ENCODE measurements at places on chromosomes 12 and 14.

- no peak for DNase-seq
These were observed 382.1 kb downstream of the TMEM121 start for GRCh38 chr14:105908481-105908911.

GRCh38 chr14:104436047-104436591, 143.4 kb upstream of the C14orf180 start:
- DNase-seq, result no peak

- no peak for DNase-seq
These were observed 12.0 kb upstream of the SINHCAF start for GRCh38 chr12:31337952-31338351.

DNA sequence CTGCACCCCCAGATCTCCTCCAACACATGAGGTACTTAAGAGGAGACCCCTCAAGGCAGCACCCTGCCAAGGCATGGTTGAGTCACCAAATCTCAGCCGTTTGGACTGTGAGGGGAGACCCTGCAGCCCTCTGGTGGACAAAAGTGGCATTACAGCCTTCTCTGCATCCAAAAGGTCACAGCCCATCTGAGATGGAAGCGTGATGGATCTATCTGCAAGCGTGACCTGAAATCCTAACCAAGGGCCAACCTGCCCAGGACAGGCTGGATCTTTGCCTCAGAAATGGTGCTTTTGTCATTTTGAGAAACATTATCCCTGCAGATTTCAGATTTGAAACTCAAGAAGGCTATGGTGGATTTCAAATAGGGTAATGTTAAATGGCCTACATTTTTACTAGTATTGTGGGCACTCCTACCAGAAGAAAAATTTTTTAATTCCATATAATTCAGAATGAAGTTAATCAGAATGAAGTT, 23.7 kb upstream of the DHRS4 start:
- peak; percentile 63 for DNase-seq

GRCh38 chr12:14618983-14619382, 51.3 kb upstream of the PLBD1 start:
- peak; percentile 30 for DNase-seq

DNA sequence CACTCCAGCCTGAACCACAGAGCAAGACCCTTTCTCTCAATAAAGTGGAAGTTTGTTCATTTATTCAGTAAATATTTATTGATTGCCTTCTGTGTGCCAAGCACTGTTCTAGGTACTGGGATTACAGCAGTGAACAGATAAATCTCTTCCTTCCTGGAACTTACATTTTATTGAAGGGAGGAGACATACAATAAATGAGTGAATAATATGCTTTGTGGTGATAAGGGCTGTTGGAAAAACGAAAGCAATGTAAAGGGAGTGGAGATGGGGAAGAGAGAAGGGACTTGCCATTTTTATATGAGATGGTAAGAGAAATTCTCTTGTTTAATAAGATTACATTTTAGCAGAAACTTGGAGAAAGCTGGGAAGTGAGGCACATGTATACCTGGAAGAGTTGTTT, 1.6 kb downstream of the GSKIP start:
- DNase-seq, result no peak
